Hypothalamus (tissue), 51 donors: ENCODE measurements at places on chromosomes 6 and 20.

DNA sequence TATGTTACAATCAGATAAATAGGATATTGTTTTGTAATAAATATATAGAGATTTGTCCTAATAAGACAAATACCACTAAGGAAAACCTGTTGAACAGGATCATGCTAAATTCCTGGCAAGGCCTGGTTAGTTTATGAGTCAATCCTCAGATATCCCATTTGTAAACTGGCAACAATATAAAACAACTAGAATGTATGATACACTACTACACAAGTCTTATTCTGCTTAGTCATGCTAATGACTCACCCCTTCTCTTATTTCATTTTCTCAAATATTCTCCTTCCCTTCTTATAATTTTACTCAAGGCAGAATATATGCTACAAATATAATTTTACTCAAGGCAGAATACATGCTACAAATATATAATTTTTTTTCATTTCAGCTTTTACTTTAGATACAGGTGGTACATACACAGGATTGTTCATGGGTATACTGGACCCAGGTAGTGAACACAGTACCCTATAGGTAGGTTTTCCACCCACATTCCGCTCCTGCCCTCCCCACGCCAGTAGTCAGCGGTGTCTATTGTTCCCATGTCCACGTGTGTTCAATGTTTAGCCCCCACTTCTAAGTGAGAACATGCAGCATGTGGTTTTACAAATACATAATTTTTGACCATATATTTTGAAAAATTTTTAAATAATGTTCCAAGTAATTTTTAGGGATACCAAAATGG, 6.3 kb downstream of the OSER1 start:
- no peak for DNase-seq

DNA sequence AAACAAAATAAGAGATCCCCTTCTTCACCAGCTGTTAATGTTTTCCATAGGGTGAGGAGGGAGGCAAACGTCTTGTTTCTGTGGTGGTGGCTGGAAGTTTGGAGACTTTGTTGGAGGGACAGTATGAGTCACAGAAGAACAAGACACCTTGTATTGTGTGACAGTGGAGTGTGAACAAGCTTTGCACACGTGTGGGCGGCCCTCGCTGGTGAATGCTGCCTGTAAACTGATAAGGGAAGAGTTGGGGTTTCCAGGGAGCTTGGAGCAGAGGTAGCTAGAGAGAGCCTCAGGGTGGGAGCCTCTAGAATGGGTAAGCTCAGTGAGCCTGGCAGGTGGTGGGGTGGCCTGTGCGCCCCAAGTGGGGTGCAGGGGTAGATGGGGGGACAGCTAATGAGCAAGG, 78.3 kb downstream of the ZDHHC14 start:
- no peak for DNase-seq

DNA sequence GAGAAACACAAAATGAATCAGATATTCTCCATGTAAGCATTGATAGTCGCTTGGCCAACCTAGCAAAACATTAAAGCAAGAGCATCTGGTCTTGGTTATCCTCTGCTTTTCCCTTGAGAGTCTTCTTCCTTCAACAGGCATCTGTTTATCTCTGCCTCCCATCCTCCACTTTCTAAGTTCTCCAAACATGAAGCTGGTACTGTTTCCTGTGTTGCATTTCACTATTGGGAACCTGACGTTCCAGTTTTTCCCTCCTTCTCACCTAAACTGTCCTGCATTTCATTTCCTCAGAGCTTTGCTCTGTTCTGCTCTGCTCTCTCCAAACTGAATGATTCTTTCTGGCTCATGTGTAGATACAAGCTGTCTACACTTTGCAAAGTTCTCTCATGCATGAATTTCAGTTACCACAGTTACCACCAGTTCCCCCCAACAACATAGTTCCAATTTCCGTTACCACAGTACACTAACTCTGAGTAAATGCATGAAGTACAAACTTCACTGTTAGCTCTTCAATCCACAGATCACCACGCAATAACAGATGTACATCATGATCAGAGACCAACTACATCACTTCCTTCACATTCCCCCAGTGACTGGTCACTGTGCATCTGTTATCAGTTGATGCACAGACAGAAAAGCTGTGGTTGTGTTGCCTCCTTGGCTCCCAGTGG, 86.7 kb upstream of the F13A1 start:
- no peak for DNase-seq

DNA sequence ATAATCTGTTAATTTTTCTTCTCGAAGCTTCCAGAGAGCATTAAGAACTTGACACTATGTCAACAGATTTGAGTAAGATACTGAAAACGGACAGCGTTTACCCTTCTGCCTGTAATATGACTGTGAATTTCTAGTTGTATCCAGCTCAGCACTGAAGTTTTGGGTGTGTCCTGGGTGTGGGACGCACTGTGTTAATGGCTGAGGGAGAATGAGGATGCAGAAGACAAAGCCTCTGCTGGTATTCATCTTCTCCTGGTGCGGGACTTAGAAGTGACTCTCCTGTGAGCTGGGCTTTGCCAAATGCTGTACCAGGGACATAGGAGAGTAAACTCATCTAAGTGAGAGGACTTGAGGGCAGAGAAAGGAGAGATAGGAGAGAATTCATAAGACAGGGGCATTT, 90.3 kb upstream of the CLDN20 start:
- DNase-seq = no peak

GRCh38 chr6:33853026-33853425, 49.2 kb upstream of the MLN start:
- DNase-seq = no peak

GRCh38 chr6:168555618-168556273, 114.8 kb downstream of the SMOC2 start:
- DNase-seq = no peak

GRCh38 chr20:44908987-44909871, 631 bp upstream of the PABPC1L start:
- DNase-seq = no peak

GRCh38 chr6:136696783-136697364, 95.4 kb downstream of the MAP3K5 start:
- no peak for DNase-seq

GRCh38 chr6:41786451-41787218, 859 bp upstream of the TOMM6 start:
- peak; percentile 90 for DNase-seq

- no peak for DNase-seq
Observed at GRCh38 chr6:77446249-77446648, 17.0 kb downstream of the HTR1B start.

- DNase-seq = no peak
Observed at GRCh38 chr20:15375836-15376235, 1038.4 kb upstream of the FLRT3 start.

- no peak for DNase-seq
Observed at GRCh38 chr6:95949985-95950384, 65.8 kb upstream of the FUT9 start.

DNA sequence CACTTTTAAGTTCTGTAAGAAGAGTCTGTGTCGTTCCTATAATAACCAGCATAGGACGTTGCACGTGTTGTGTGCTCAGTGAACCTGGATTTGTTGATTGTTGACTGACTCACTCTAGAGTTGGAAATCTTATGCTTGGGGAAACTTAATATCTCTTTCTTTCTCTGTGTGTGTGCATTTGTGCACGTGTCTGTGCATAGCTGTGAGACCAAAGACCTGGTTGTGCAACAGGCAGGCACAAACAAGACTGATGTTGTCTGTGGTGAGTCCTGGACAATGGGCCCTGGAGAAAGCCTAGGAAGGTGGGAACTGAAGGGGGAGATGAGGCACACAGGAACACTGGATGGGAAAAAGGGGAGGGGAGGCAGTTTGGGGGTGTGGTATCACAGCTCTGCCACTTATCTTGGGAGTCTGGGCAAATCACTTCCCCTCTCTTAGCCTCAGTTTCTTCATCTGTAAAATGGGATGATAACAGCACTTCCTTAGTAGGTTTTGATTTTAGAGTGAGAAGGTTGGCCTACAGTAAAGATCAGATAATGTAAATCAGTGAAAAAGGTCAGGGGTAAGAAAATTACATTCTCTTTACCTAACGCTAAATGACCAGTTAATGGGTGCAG, 8.4 kb downstream of the CD40 start:
- no peak for DNase-seq

DNA sequence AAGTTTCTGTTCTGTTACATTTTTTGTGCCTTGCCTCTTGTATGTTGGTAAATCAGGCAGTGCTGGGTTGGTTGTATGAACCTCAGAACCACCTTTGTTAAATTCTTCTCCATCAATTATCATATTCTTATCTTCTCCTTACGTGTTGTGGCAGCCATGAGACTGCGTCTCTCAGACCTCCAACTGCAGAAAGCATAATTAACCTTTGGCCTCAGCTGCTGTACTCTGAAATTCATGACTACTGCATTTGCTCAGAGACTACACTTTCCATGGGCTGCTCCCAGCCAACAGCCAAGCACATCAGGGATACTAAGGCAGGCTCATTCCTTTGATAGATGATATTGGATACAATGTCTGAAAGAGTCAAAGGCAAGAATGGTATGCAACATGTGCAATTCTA, 15.1 kb upstream of the SNX3 start:
- DNase-seq = no peak

DNA sequence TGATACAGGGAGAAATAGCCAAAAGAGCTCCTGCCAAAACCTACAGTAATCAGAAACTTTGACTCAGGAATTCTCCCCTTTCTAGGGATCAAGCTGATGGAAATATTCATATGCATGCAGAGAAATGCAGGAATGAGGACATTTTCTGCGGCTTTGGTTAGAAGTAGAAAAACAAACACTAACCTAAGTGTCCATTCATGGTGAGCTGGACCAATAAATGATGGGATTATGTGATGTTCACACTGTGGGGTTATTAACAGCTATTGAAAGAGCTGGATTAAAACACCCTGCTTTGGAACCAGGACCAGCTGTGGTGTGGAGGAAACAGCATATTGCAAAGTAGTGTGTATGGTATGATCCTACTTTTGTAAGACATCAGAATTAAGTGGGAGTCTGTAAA, 143.1 kb downstream of the SYCP2 start:
- DNase-seq = no peak

GRCh38 chr20:32943490-32944052, 60.7 kb downstream of the SUN5 start:
- no peak for DNase-seq

DNA sequence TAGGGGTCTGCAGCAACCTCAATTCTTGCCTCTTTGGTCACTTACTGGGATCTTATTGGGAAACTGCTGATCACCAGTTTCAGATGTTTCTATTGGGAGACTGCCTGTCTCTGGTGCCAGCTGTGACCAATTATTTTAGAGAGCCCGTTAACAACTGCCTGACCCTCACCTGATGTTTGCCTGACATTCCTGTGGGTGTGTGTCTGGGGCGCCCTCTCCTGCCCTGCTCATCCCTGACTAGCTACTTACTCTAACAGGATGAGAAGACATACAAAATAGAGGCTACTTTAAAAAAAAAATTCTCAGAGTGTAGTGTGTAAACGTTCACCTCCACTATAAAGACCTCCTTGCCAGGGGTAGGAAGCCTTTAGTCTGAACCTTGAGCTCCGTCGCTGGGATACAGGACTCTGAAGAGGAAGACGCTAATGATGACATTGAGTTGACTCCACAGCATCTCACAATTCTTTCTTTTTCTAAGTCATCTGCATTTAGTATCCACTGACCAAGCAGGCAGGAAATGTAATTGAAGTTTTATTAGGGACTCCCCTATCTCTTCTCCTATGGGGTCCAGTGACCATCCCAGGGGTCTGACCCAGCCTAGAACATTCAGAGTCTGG, 54.6 kb upstream of the DDR1 start:
- DNase-seq = no peak

- no peak for DNase-seq
Observed at GRCh38 chr6:167811442-167812087, 15.1 kb upstream of the AFDN start.

DNA sequence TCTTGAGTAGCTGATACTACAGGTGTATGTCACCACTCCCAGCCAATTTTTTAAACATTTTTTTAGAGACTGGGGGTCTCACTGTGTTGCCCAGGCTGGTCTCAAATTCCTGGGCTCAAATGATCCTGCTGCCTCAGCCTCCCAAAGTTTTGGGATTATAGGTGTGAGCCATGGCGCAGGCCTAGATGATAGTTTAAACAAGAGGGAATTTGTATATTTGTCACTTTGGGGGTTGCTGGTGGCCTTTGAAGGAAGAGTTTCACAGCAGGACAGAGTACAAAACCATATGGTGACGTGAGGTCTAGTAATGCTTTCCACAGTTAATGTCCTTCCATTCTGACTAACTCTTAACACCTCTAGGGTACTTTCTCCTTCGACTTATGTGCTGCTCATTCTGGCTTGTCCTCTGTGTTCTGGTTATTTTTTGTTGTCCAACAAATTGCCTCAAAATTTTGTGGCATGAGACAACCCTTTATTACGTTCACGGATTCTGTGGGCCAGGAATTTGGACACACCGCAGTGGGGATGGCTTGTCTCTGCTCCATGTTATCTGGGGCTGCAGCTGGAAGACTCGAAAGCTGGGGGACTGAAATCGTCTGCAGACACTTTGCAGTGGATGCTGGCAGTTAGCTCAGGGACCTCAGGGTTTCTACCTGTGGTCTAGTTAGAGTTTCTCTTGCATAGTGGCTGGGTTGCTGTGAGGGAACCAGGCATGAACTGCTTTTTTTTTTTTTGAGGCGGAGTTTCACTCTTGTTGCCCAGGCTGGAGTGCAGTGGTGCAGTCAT, 23.0 kb upstream of the IER3 start:
- DNase-seq = no peak

DNA sequence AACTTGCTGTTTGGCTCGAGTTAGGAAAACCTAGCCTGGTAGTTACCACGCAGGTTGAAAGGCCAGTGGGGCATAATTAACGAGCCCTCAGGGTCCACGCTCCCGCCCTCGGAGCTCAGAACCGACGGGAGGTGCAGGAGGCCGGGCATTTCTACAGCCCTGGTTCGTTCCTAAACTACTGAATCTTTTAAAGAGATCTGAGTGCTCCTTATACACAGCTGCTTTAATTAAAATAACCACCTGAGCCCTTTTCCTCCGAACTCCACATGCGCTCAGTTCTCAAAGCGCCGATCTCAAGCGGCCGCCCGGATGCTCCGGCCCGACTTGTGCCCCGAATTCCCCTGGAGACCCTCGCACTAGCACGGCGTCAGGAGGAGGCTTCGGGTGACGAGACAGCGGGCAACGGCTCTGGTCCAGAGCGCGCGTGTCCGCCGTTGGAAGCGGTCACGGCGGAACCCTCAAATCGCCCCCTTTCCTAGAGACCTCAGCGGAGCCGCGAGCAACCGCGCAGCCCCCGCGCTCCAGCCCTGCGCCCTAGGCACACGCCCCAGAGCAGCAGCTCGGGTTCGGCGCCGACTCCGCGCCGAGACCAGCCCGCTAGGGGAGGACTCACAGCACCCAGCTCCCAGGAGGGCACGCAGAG, 397 bp downstream of the WDR27 start:
- no peak for DNase-seq

GRCh38 chr6:11242711-11243110, 10.2 kb upstream of the NEDD9 start:
- no peak for DNase-seq

DNA sequence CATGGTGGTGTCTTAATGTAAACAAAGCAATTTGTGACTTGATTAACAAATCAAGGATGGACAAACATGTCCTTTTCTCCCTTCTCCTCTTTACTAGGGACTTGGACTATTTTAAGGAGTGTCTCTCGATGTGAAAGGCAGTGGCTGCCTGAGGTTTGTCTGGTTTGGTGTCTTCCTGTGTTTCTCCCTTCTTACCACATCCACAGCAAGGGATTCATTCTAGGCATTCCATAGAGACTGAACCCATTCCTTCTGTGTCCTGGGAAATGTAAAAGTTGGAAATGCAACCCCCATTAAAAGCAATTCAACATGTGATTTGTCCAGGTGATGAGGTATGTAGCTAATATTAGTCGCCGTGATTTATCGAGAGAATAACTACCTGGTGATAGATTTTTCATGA, 15.9 kb downstream of the NRN1 start:
- DNase-seq = no peak

GRCh38 chr6:9116026-9116425, 680.7 kb upstream of the SLC35B3 start:
- no peak for DNase-seq

GRCh38 chr6:53390010-53390409, 41.3 kb upstream of the ELOVL5 start:
- DNase-seq = no peak
